Astrocyte (in vitro differentiated cells and primary cell): ENCODE measurements at places on chromosomes 2 and 18. TPM values are rescaled to one million over a fixed set of nuclear protein-coding genes. Genes with fewer than 3 reads are reported as not detected.

DNA sequence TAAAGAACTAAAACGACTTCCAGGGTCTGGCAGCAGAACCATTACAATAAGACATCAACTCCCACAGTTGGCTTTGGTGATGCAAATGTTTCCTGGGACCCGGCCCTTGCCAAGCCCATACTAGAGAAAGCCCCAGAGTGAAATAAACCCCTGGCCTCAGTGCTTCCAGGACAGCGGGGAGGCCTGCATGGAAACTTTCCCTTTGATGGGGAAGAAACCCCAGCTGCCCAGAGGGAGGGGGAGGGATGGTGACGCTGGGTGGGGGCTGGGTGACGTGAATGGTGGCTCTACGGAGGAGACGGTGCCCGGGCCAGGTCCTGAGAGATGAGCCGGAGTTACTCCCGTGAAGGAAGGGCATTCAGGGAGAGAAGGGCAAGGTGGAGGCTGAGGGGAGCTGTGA is 27.5 kb downstream of the INHBB start:
- H3K36me3 ChIP-seq, result no peaks in the 10 kb centered on the region
- no peak for DNase-seq
- H3K4me1 ChIP-seq, result no peaks in the 10 kb centered on the region
- H3K4me3 ChIP-seq, result no peak overlapping the region

GRCh38 chr2:161228511-161229240 is 68.4 kb downstream of the TANK start:
- DNase-seq, result peak; percentile 6
- H3K36me3 ChIP-seq, result peaks cover 13% of the 10 kb centered on the region
- no peak overlapping the region for H3K27ac ChIP-seq
- no peaks in the 10 kb centered on the region for H3K27me3 ChIP-seq

- H3K4me1 ChIP-seq, result no peaks in the 10 kb centered on the region
- no peaks in the 10 kb centered on the region for H3K36me3 ChIP-seq
- no peak for DNase-seq
- H3K4me3 ChIP-seq, result no peak overlapping the region
Observed at GRCh38 chr2:48991415-48992131, 162.7 kb downstream of the FSHR start.

- H3K4me1 ChIP-seq, result no peaks in the 10 kb centered on the region
- no peak overlapping the region for H3K27ac ChIP-seq
Observed at GRCh38 chr2:3129867-3130266, 247.8 kb downstream of the EIPR1 start.

SEPTIN2 gene
- total RNA-seq, result 544 and 552 TPM in 2 replicates
